Endothelial cell of umbilical vein (primary cell): ENCODE measurements at places on chromosomes 7 and 10. TPM values are rescaled to one million over a fixed set of nuclear protein-coding genes. Genes with fewer than 3 reads are reported as not detected.
A peak's percentile ranks its signal among the peaks of the same experiment; 100 is the strongest.

- DNase-seq = no peak
Measured at GRCh38 chr10:111316722-111317212, 239.9 kb downstream of the ADRA2A start.

DNA sequence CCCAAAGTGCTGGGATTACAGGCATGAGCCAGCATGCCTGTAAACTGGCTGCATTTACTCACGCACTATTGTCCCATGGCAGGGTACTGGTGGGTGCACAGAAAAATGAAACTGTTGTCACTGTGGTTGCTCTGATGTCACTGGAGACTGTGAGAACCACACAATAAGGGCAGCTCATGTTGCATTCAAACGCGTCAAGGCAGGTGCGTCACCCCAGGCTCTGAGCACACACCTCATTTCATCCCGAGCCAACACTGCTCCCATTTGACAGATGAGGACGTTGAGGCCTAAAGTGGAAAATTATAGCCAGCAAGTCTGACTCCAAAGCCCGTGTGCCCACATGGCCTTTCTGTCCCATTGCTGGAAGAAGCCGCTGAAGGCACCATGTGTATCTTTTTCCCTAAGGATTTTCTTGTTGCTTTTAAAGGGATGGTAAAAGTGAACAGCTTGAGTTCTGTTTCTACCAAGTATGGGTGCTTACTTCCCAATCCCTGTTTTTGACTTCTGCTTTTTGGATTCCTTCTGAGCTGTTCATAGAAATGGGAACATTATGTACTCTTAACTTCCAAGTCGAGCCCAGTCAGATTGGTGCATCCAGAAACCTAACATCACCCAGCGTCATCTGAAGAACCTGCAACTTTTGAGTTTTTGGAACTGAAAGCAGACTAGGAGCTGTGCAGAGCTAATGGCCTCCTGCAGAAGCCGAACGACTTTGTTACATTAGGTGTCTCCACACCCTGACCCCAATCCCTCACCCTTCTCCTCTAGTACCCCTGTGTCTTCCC, 60.1 kb upstream of the CARD11 start:
- no peak for DNase-seq

GRCh38 chr10:65143723-65144122, 1622.5 kb downstream of the REEP3 start:
- DNase-seq = no peak

The MCM10 gene
- 28.7 and 31.6 TPM in 2 replicates for total RNA-seq

GRCh38 chr10:71753091-71753959, 20.0 kb downstream of the VSIR start:
- DNase-seq = no peak

DNA sequence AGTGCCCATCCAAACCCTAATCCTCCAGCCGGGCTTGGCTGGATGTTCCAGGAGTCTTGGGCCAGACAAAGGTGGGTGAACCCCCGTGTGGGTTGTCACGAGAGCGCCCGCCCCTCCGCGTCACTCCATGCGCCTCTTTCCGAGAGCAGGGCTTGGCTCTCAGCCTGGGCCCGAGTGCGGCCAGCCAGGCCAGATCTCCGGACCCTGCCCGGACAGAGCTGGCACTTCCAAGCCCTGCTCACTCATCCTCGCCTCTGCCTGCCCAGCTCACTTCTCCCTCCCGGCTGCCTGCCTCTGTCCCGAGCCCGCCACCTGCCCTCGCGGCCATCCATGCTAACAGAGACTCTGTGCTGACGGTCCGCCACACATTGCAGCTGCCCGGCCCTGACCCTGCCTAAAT, 34.6 kb downstream of the AGAP3 start:
- DNase-seq = no peak

DNA sequence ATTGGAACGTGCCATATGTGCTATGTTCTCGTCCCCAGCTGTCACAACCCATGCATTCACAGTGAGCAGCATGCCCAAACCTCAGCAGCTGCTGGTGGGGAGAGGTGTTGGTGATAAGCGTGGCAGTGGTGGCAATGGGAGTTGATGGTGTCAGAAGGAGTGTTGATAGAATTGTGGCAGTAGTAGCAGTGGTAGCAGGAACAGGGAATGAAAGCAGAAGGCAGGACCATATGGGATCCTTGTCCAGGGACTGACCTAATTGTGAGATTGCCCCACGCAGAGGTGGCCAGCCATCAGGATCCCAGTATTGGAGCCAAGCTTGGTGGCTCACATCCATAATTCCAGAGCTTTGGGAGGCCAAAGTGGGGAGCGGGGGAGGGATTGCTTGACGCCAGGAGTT, 276.3 kb downstream of the GALNT17 start:
- no peak for DNase-seq

- peak; percentile 88 for DNase-seq
Measured at GRCh38 chr7:105830405-105831301, 45.7 kb downstream of the ATXN7L1 start.

The ACSL5 gene
- total RNA-seq = 0.76 and 2.1 TPM in 2 replicates
